ENCODE measurements at places on chromosomes 13 and 19.

GRCh38 chr13:51237887-51238286, 15.7 kb downstream of the FAM124A start:
- no peak for DNase-seq

GRCh38 chr13:112506046-112506445, 81.9 kb downstream of the TUBGCP3 start:
- no peak for DNase-seq

DNA sequence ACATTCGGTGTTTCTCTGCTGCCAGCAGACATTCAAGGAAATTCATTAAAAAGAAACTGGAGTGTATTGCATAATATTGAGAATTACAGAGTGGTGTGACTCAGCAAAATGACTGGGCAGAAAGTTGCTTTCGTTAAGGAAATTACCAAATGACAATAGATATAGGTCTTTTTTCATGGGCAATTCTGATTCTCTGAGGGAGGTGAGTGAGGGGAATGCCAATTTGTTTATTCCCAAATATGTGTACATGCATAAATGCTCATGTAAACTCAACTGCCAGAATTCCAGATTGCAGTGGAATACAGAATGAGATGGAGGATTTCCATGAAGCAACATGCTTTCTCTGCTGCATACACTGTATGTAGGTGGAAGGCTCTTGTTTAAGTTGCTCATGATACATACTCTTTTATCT, 1730.1 kb downstream of the SLITRK5 start:
- DNase-seq, result no peak

GRCh38 chr13:53311561-53311960, 282.9 kb downstream of the OLFM4 start:
- DNase-seq, result no peak

GRCh38 chr13:110445183-110445582, 116.3 kb downstream of the RAB20 start:
- no peak for DNase-seq

- DNase-seq, result no peak
These were observed 294.2 kb downstream of the ZNF536 start for GRCh38 chr19:30666301-30666803.

DNA sequence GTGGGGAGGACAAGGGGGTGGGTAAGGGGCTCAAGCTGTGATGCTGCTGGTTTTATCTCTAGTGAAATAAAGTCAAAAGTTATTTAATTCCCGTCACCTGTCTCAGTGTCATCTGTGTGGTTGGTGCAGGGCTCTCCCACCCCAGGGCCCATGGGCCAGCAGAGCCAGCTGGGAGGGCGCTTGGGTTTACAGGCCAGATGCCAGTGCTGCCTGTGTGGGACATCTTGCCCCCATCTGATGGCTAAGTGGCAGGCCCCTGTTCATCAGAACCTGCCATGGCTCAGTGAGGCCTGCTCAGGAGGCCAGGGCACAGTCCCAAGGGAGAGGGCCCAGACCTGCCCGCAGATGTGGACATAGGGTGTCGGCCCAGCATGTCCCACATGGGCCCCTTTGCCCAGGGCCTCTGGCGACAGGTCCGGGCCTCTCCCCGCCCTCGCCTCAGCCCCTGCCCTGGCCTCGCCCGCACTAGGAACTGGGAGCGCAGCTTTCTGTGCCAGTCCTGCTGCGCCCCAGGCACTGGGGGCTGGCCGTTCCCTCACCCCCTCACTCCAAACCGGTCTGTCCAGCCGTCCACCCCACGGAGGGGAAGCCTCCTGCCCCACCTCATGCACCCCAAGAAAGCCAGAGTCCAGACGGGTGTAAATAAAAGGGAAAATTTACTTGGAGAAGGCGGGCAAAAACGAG, 5.3 kb downstream of the ZNF296 start:
- no peak for DNase-seq

- DNase-seq, result no peak
These were observed 5.5 kb downstream of the ARRDC5 start for GRCh38 chr19:4897146-4897545.

DNA sequence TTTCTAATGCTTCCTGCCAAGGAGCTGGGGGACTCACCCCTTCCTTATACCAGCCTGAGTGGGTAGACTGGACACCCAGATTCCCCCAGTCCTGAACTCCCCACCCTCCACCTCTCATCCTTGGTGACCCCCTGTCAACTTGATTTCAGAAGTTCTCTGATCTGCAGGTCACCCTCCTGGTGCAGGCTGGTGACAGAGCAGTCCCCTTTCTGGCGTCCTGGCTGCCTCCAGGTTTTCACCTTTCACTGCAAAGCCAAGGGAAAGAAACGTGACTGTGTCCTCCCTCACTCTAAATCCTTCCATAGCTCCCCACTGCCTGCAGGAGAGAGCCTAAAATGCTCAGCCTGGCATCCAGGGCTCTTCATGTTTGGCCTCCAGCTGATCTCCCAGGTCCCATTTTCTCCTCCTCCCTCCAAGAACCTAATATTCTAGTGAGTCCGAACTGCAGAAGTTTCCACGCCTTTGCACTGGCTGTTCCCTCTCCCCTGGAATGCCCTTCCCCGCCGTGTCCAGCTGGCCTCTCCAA, 4.1 kb upstream of the MATK start:
- no peak for DNase-seq

DNA sequence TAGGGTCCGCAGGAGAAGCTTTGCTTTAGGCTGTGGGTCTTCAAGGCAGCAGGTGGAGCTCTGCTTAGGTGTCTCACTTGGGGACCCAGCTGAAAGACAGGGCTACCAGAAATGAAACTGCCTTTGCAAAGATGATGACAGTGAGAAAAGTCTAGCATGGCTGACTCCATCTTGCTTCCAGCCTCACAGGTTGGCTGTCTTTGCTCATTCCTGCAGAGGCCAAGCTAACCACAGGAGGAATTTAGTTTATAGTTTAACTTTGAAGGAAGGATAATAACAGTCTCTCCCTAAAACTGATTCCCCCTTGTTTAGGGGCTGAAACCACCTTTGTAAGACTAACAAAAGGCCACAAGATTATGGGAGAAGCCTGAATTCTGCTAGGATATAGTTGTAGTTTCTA, 252.4 kb downstream of the UQCRFS1 start:
- no peak for DNase-seq

DNA sequence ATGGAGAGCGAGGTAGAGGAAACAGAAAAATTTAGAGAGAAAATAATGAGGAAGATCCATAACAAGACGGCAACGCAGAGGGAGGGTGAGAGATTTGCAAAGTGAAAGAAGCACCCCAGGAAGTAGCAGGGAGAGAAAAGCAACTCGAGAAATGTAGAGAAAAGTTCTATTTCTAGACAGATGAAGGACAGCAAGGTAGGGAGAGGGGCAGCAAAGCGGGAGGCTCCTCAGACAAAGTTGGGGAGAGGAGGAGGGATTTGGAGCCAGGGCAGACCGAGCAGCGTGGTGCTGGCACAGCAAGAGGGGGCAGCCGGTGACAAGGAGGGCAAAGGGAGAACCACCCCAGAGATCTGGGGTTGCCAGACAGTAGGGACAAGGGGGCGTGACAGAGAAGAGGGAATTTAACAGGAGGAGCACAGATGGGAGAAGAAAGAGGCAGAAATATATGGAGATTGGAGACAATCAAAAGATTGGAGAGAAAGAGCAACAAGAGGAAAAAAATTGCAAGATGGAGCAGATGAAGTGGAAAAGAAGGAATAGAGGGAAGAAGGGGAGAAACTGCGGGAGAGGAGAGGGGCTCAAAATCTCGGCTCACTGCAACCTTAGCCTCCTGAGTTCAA, 989 bp downstream of the ZNF766 start:
- peak; percentile 0 for DNase-seq

DNA sequence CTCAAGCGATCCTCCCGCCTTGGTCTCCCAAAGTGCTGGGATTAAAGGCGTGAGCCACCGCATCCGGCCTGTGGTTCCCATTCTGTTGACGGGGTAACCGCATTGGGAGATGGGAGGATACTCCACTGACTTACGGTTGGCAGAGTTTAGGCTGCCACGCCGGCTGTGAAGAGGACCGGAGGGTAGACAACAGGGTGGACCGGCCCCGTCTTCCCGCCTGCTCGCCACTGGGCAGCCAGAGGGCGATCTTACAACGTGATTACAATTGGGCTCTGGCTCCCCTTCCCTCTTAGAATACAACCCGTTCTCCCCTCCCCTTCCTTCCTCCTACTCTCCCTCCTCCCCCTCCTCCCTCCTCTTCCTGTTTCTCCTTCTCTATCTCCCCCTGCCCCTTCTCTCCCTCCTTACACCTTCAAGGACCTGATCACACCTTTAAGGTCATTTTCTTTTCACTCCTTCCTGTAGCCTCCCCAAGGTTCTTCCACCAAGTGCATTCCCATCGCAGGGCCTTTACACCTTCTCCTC, 957 bp upstream of the CCDC194 start:
- no peak for DNase-seq

GRCh38 chr13:36329361-36329760, 16.8 kb downstream of the SPART start:
- no peak for DNase-seq

GRCh38 chr13:49238621-49239020, 9.1 kb upstream of the CDADC1 start:
- no peak for DNase-seq

- no peak for DNase-seq
These were observed 337 bp upstream of the FXYD7 start for GRCh38 chr19:35142606-35143230.

DNA sequence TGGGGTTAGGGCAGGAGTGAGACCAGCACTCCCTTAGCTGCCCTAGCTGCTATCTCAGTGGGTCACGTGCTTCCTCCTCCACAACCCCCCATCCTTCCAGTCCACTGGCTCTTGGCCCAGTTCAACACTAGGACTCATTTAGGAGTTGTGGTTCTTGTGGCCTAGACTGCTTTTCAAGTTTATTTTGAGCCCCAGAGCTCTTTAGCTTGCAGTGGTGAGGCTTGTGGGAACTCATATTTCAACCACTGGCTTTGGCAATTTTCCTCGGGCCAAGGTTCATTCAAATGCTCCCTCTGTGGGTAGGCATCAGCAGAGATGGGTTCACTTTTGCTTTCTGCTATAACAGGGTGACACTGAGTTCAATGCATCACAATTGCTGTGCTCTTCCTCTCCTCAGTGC, 436.2 kb upstream of the SLITRK5 start:
- no peak for DNase-seq

DNA sequence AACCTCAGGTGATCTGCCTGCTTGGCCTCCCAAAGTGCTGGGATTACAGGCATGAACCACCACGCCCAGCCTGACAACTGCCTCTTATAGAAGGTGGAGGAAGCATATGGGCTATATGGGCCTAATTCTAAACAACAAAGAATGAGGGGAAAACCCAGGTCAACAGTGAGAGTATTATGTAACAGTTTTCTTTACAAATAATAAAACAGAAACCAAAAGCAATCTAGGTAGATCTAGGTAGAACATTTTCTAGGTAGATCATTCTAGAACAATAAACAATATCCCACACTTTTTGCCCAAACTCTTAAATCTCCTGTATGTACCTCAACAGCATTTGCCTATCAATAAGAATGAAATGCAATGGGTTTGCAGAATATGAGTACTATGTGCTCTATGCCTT, 267.4 kb downstream of the ABCC4 start:
- DNase-seq, result no peak

DNA sequence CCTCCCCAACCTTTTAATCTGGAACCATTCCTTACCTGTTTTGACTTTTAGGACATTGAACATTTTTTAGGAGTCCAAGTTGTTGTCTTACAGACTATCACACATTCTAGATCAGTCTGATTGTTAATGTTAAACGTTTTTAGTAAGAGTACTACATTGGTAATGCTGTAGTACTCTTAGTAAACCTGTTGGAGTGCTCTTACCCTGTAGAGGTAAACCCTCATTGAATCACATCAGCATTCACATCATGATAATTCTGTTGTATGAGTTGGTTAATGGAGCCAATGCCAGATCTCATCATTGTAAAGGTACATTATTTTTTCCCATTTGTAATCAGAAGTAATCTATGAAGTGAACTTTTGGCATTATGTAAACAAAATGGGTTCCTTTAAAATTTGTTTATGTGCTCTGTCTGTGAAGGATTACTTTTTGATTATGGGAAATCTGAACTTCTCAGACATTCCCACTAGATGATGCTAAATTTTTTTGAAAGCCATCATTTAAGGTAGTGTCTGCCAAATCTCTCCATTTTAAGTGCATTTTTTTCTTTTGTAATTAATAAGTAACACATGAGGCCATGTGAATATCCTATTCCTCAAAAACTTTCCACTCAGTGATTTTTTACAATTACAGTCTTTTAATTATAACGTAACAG, 55.2 kb downstream of the VWA8 start:
- no peak for DNase-seq

- peak; percentile 39 for DNase-seq
These were observed 23.5 kb downstream of the NKPD1 start for GRCh38 chr19:45137179-45137761.

DNA sequence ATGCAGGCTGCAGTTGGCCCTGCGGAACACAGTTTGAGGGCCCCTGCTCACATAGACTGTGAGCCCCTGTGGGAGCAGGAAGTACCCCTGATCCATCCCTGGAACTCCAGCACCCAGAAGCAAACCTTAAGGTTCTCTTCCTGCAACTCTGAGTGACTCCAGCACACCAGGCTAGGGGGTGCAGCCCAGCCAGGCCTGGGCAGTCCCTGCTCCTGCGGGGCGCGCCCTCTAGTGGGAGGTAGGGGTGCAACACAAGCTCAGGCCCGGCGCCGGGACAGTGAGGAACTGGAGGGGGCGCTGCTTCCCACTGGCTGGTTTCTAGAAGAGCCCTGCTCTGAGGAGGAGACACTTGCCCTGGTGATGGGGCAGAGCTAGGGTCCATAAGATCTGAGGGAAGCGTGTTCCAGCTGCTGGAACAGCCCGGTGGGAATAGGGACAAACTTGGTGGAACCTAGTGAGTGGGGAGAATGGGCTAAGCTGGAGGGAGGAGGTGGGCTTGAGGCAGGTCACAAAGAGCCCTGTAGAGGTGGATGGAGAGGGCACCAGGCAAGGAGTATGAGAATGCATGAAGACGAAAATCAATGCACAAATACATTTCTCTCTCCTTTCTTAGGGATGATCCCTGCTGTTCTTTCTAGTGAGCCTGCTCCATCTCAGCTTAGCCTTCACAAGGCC, 5.0 kb downstream of the ZSCAN5A start:
- DNase-seq, result no peak

DNA sequence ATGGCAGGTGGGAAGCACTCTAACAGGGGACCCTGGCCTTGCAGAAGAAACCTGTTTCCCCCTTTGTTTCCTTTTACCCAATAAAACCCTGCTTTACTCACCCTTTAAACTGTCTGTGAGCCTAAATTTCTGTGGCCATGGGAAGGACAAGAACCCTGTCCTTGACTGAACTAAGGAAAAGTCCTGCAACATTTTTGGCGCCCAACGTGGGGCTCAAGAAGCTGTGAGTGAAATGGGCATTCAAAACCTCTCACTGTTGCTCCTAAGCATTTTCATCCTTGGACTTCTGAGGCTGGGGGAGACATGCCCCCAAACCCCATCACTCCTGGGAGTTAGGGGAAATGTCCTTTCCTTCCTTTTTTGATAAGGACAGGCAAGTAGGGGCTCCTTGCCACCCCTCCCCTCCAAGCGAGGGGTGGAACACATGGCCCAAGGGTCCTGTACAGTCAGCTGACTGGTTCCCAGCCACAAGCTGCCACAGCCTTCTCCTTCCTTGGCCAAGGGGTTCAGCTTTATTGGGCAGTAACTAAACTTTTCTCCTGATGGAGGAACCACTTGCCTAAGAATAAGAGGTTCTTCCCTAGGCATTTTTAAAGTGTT, 381.6 kb downstream of the KLF5 start:
- no peak for DNase-seq

GRCh38 chr19:14889994-14890642, 4.2 kb upstream of the OR7A17 start:
- DNase-seq, result no peak

- DNase-seq, result no peak
These were observed 594 bp downstream of the ZNF559 start for GRCh38 chr19:9324584-9324962.
